Substantia nigra (tissue), 51 donors: ENCODE measurements at places on chromosomes 13 and 19.

DNA sequence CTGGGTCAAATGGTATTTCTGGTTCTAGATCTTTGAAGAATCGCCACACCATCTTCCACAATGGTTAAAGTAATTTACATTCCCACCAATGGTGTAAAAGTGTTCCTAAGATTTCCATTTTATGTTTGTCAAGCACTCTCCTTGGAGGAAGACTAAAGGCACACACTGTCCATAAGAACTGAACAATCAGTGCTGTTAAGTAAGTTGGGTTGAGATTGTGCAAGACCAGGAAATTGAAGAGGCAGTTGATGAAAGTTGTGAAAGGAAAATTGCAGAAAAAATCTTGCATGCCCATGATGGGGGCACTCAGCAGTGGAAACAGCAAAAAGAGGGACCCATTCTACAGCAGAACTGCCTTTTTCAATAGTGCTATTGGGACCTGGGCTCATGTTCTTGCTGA is 323.6 kb downstream of the DLEU7 start:
- DNase-seq, result no peak

GRCh38 chr19:30857966-30858490 is 485.8 kb downstream of the ZNF536 start:
- DNase-seq, result no peak

GRCh38 chr13:49571299-49572240 is 13.8 kb downstream of the RCBTB1 start:
- no peak for DNase-seq

DNA sequence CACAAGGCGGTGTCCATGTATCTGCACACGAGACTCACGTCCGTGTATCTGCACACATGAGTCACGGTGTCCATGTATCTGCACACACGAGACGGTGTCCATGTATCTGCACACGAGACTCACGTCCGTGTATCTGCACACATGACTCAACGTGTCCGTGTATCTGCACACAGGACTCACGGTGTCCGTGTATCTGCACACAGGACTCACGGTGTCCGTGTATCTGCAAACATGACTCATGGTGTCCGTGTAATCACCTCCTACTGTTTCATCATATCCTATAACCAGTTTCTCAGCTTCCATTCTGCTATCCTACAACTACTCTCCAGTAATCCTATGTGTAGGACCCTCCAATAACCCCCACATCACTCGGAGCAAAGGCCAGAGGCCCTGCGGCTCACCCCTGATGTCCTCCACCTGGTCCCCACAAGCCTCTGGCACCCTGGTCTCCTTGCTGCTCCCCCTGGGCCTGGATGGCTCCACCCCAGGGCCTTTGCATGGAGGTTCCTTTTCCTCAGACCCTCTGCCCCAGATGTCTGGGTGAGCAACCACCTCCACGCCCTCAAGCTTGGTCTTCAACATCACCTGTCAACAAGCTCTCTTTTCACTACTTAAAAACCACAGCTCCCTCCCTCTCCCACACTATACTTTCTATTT is 2.5 kb upstream of the TMEM255B start:
- DNase-seq, result no peak

DNA sequence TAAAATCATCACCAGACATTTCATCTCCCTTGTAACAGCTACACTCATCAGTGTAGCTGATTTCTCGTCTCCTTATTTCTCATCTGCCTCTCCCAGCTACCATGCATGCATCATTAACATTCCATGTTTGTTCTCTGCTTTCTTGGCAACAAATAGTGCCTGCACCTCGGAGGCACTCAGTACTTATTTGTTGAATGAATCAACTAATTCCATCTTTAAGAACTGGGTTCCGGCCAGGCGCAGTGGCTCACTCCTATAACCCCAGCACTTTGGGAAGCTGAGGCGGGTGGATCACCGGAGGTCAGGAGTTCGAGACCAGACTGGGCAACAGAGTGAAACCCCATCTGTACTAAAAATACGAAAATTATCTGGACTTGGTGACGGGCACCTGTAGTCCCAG is 63.9 kb upstream of the GTF3A start:
- no peak for DNase-seq

DNA sequence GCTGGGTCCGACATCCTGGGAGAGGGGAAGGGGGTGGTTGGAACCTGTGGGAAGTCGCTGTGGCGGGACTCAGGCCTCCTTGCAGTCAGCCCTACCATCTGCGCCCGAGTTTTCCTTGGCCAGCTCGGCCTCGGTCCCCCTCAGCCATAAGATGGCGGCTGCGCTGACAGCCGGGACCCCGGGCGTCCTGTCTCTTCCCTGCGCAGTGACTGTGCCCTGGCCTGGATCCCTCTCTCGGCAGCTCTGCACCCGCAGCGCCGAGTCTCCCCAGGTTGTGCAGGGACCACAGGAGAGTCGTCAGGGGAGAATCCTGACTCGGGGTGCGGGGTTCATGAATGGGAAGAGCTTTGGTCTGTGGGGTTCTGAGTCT is 345 bp downstream of the ZNF257 start:
- DNase-seq, result no peak

DNA sequence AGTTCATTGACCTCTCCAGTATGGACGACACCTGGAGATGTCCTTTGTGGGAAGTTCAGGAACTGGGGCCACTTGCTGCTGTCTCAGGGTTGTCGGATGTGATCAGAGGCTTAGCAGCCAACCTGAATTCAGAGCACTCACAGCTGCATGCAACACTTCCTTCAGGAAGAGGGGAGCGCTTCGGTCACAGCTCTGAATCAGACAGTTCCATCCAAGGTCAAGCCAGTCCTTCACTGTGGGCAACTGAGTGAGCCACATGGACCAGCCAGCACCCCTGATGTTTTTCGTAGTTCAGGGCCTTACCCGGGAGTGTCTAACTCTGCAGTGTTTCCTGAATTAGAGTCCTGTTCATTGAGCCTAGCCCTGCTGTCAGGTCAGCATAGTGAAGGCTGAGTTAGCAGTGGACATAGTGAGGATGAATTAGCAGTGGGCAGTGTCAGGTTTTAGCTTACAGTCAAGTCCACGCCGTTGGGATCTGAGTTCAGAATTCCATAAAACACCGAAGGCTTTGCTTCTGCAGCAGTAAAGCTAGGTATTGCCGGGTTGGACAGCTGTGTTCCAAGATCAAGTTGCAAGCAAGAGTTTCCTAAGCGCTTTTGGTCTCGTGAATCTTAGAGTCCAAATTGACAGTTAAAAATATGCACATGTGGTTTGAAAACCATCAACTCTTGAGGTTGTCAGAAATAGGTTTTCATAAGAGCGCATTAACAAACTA is 5.1 kb downstream of the ZNF555 start:
- DNase-seq, result no peak

DNA sequence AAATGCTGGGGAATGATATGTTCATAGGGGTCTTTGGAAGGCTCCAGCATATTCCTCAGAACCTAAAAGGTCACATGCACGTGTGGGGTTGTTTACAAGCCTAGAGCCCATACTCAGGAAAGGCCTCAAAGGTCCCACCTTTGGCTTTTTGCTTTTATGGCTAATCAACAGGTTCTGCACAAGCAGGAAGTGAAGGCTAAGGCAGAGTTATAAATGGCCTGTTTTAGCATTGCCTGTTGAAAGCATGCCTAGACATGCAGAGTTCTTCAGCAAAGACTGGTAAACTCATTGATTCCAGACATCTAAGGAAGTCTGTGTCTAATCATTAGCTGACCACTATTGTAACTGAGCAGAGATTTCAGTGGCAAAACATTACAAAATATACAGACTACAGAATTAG is 198.3 kb downstream of the KCNRG start:
- no peak for DNase-seq

DNA sequence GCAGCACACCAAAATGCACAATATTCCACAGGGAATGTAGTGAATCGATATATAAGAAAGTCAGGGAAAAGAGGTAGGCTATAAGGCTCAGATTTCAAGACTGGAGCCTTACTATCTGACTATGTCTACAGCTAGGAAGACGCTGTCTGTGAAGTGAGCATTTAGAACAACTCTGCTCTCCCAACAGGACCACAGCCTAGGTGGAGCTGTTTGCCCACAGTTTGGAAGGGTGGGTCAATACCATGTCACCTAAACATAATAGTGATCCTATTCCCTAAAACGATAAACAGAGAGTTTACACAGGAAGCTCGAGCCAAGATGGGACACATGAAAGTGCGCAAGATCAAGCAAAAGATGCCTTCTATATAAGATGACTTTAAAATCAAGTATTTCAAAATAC is 2486.0 kb upstream of the PCDH20 start:
- no peak for DNase-seq

DNA sequence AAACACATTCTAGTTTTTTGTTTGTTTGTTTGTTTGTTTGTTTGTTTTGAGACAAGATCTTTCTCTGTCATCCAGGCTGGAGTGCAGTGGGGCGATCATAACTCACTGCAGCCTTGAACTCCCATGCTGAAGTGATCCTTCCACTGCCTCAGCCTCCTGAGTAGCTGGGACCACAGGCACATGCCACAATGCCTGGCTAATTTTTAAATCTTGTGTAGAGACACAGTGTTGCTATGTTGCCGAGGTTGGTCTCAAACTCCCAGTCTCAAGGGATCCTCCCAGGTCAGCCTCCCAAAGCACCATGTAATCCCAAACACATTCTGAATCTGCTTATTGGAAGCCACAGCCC is 15.8 kb downstream of the PLA2G4C start:
- DNase-seq, result no peak

DNA sequence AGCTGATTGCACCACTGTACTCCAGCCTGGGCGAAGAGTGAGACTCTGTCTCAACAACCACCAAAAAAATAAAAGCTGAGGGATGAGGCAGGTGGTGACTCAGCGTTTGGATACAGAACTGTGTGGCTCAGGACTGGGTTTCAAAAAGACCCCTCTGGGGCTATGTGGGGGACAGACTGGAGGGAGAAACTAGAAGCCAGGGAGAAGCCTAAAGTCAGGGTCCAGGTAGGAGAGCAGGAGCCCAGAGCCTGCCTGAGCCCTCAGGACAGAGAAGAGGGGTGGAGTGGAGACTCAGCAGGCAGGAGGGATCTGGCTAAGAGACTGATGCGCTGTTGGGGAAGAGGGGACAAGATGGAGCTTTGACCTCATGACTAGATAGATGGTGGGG is 1.8 kb upstream of the CD37 start:
- no peak for DNase-seq

DNA sequence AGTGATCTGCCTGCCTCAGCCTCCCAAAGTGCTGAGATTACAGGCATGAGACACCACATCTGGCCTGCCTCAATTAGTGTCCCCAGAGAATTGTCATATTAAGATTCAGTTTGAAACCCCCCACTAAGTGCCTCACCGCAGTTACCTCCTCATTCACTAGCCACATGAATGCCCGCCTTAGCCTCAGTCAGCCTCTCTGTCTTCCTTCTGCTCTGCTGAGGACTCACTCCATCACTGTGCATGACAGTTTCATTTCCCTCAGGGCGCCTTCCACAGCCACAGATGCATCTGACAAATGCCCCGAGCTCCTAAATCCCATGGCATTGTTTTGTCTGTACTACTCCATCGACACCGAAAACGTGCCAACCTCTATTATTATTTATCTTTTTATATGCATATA is 23.3 kb downstream of the MIPEP start:
- DNase-seq, result no peak

GRCh38 chr13:31011901-31012654 is 79.6 kb downstream of the TEX26 start:
- no peak for DNase-seq

- no peak for DNase-seq
Measured at GRCh38 chr13:80382576-80382975, 41.6 kb upstream of the SPRY2 start.

DNA sequence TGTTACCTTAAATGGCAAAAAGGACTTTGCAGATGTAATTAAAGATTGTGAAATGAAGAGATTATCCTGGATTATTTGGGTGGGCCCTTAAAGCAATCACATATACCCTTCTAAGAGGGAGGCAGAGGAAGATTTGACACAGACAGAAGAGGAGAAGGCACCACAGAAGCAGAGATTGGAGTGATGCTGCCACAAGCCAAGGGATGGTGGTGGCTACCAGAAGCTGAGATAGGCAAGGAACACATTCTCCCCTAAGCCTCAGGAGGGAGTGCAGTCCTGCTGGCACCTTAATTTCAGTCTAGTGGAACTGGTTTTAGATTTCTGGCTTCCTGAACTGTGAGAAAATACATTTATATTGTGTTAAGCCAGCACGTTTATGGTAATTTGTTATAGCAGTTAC is 24.2 kb downstream of the DEDD2 start:
- no peak for DNase-seq

DNA sequence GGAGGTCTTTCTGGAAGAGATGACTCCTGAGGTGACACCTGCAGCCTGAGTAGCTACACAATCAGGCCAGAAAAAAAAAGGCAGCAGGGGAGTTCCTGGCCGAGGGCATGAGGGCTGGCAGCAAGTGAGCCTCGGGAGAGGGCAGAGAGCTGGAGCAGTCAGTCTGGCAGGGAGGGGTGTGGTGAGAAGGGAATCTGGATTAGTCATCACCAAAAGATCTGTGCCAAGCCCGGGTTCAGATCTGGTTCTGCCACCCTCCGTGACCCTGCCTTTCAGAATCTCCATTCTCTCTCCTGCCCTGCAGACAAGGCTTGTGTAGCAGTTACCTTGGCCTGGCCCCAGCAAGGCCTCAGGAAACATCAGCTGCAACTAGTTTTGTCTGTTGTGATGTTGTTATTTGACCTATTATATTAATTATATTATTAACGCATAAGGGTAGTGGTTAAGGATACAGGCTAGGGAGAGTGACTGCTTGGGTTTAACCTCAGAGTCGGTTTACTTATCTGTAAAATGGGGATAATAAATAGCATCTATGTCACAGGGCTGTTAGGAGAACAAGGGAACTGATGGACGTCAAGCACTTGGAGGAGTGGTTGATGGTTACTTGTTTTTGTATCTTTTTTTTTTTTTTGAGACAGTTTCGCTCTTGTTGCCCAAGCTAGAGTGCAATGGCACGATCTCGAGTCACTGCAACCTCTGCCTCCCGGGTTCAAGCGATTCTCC is 2.7 kb upstream of the CAPNS1 start:
- no peak for DNase-seq

GRCh38 chr13:42272804-42273175 is 838 bp downstream of the AKAP11 start:
- DNase-seq, result no peak

GRCh38 chr19:1366899-1367870 is 16.5 kb upstream of the NDUFS7 start:
- no peak for DNase-seq

- DNase-seq, result no peak
Measured at GRCh38 chr13:20669162-20669561, 34.3 kb upstream of the IL17D start.

GRCh38 chr13:37068962-37069361 is 9.5 kb upstream of the SUPT20H start:
- no peak for DNase-seq
